Central memory CD4-positive, alpha-beta T cell (primary cell): ENCODE measurements at places on chromosomes 4 and X.

- no peak for DNase-seq
Measured at GRCh38 chr4:40205259-40206198, 8.7 kb downstream of the RHOH start.

- DNase-seq = no peak
Measured at GRCh38 chrX:108264376-108264775, 172.8 kb downstream of the ATG4A start.

DNA sequence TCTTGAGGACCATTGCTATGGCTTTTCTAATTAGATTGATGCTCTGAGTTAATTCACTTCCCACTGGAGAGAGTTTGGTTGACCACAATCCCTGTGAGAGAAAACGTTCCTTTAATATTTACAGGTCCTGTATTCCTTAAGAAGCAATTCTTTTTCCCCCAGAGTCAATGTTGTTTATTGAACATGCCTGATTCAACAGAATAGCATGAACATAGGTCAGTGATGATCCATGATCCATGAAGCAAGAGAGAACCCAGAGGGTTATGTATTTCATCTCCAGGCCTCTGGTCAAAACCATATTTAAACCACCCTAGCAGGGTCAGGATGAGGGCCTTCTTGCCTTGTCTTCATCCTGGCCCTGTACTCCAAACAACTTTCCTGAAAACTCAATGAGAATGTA lies 39.4 kb upstream of the EFHC2 start:
- no peak for DNase-seq

DNA sequence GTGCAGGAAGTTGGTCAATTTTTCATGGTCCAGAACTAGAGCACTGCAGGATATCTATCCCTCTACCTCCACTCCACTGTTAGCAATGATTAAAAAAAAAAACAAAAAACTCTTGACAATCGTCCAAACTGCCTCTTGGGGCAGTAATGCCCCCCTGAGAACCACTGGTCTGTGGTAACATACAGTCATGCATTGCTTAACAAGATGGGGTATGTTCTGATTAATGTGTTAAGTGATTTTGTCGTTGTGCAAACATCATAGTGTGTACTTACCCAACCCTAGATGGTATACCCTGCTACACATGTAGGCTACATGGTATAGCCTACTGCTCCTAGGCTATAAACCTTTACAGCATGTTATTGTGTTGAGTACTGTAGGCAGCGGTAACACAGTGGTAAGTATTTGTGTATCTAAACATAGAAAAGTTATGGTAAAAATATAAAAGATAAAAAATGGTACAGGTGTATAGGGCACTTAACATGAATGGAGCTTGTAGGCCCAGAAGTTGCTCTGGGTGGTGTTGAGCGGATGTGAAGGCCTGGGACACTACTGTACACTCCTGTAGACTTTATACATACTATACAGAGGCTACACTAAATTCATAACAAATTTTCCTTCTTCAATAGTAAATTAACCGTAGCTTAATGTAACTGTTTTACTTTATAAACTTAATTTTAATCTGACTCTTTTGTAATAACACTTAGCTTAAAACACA lies 34.1 kb downstream of the ART3 start:
- no peak for DNase-seq

- no peak for DNase-seq
Measured at GRCh38 chr4:10917566-10917965, 233.0 kb upstream of the CLNK start.

GRCh38 chrX:72018277-72019112 lies 107.8 kb downstream of the NHSL2 start:
- DNase-seq = peak; percentile 76

- no peak for DNase-seq
Measured at GRCh38 chr4:53100501-53101190, 238.5 kb downstream of the RASL11B start.

DNA sequence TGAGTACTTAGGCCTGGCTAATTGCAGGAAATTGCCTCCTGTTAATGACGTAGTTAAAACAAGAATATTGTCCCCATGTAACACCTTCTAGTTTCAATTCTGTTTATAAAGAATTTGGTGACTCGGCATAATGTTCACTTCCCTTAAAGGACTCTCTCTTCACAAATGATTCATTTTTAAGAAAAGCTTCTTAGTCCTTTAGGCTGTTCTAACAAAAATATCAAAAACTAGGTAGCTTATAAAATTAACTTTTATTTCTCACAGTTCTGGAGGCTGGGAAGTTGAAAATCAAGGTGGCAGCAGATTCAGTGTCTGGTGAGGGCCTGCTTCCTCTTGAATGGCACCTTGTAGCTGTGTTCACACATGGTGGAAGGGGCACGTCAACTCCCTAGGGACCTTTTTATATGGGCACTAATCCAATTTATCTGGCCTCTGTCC lies 23.8 kb downstream of the COL25A1 start:
- DNase-seq = no peak

GRCh38 chr4:125368671-125369081 lies 53.9 kb downstream of the FAT4 start:
- no peak for DNase-seq
